Mesothelial cell of epicardium (in vitro differentiated cells): ENCODE measurements at places on chromosomes 16 and 17. TPM values are rescaled to one million over a fixed set of nuclear protein-coding genes. Genes with fewer than 3 reads are reported as not detected.

ZNF423 gene
- 19.0 to 20.3 TPM (median 19.8 TPM) in 3 replicates for total RNA-seq

FOXF1 gene
- 1.9 to 2.6 TPM (median 1.9 TPM) in 3 replicates for total RNA-seq

AOC3 gene
- 1.5 to 2.3 TPM (median 1.9 TPM) in 3 replicates for total RNA-seq

HP gene
- not detected in 3 replicates for total RNA-seq

PRDM7 gene
- total RNA-seq = not detected in 3 replicates

NACA2 gene
- not detected in 3 replicates for total RNA-seq

DNA sequence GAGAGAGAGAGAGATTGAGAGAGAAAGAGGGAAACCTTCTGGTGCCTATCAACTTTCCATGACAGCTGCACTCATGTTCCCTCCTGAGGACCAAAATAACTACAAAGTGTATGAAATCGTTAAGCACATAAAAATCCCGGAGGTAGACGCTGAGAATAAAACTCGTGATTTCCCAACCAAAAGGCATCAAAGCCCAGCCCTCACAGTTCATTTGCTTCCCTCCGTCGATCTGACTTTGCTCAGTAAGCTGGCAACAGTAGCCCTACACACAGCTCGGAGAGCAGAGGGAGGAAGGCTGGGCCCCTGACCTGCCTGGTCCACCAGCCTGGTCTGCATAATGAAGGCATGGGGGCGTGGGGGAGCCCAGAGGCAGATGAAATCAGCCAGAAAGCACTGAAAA, 273.9 kb upstream of the ZFHX3 start:
- H3K36me3 ChIP-seq = no peaks in the 10 kb centered on the region
- no peak overlapping the region for H3K4me3 ChIP-seq
- H3K27me3 ChIP-seq = peaks cover 2% of the 10 kb centered on the region

GRCh38 chr16:11100239-11100750, 155.7 kb downstream of the SOCS1 start:
- H3K27me3 ChIP-seq = peaks cover 2% of the 10 kb centered on the region
- no peaks in the 10 kb centered on the region for H3K36me3 ChIP-seq
- H3K4me1 ChIP-seq = peaks cover 36% of the 10 kb centered on the region
- H3K27ac ChIP-seq = peak overlapping the region; percentile 70
- no peak for DNase-seq

GRCh38 chr16:14372471-14372870, 257.6 kb downstream of the PARN start:
- no peaks in the 10 kb centered on the region for H3K4me1 ChIP-seq
- no peak for DNase-seq
- no peak overlapping the region for H3K27ac ChIP-seq
- H3K36me3 ChIP-seq = no peaks in the 10 kb centered on the region
- H3K27me3 ChIP-seq = peaks cover 11% of the 10 kb centered on the region

DNA sequence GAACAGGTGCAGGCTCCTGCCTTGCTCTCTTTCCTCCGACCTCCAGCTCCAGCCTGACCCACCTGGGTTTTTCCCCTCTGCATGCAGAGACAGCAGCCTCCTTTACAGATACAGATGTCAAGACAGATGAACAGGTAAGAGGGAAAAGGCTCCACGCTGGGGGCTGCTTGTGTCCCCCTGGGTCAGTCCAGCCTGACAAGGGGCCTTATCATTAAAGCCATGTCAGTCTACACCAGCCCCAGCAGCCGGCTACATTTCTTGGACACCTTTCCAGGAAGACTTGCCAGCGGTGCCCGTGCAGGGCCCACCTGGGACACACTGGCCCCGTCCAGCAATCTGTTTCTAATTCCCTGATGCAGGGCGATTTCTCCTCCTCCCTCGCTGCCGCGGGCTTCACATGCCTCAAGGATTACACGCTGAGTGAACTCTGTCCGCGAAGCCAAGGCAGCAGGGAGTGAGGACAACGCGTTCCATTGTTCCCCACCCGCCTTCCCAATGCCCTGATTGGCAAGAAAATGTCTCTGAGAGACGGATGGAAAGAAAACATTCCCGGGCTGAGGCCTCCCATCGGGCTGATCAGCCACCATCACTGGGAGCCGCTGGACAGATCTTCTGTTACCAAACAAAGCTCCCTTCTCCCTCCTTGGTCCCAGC, 184.7 kb downstream of the C16orf95 start:
- no peaks in the 10 kb centered on the region for H3K27me3 ChIP-seq
- H3K36me3 ChIP-seq = peaks cover 4% of the 10 kb centered on the region
- no peak for DNase-seq

GRCh38 chr17:56751145-56751738, 82.5 kb downstream of the C17orf67 start:
- no peaks in the 10 kb centered on the region for H3K36me3 ChIP-seq
- H3K4me1 ChIP-seq = peaks cover 7% of the 10 kb centered on the region
- H3K4me3 ChIP-seq = no peak overlapping the region
- no peak for DNase-seq
- H3K27me3 ChIP-seq = peaks cover 2% of the 10 kb centered on the region

DNA sequence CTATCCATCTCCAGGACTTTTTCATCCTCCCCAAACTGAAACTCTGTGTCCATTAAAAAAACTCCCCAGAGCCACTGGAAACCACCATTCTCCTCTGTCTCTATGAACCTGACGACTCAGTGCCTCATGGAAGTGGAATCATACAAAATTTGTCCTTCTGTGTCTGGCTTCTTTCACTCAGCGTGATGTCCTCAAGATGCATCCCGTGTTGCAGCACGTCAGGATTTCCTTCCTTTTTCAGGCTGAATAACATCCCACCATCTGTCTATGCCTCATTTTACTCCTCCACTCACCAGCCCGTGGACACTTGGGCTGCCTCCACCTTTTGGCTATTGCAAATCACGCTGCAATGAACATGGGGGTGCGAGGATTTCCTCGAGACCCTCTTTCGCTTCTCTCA, 12.6 kb upstream of the ALDH3A1 start:
- no peak overlapping the region for H3K27ac ChIP-seq

- H3K27me3 ChIP-seq = peaks cover 64% of the 10 kb centered on the region
- no peaks in the 10 kb centered on the region for H3K36me3 ChIP-seq
- H3K27ac ChIP-seq = no peak overlapping the region
- DNase-seq = no peak
- peaks cover 13% of the 10 kb centered on the region for H3K4me1 ChIP-seq
- no peak overlapping the region for H3K4me3 ChIP-seq
Observed at GRCh38 chr16:86101897-86102157, 202.9 kb downstream of the IRF8 start.

- no peak overlapping the region for H3K27ac ChIP-seq
- no peaks in the 10 kb centered on the region for H3K27me3 ChIP-seq
- no peak overlapping the region for H3K4me3 ChIP-seq
- H3K4me1 ChIP-seq = peaks cover 9% of the 10 kb centered on the region
- no peak for DNase-seq
Observed at GRCh38 chr17:56502120-56502654, 91.3 kb upstream of the NOG start.

DNA sequence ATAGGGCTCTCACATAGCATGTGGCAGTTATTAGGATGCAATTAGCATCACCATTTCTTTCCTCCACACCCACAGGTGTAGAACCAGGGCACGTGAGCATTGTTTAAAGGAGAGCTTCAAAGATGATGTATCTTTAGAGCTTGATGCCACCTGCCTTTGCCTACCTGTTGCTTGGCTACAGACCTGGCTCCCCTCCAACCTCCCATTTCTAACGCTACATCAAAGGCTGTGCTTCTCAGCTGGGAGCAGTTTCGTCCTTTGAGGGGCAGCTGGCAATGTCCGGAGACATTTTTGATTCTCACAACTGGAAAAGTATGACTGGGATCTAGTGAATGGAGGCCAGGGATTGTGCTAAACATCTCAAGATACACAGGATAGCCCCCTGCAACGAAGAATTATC, 78.5 kb upstream of the CLEC3A start:
- no peak overlapping the region for H3K27ac ChIP-seq
- H3K27me3 ChIP-seq = no peaks in the 10 kb centered on the region
- H3K36me3 ChIP-seq = peaks cover 4% of the 10 kb centered on the region
- no peak overlapping the region for H3K4me3 ChIP-seq

- H3K27ac ChIP-seq = no peak overlapping the region
- H3K36me3 ChIP-seq = peaks cover 4% of the 10 kb centered on the region
- no peak for DNase-seq
- H3K4me3 ChIP-seq = no peak overlapping the region
- peaks cover 6% of the 10 kb centered on the region for H3K27me3 ChIP-seq
Observed at GRCh38 chr16:12422233-12422632, 381.5 kb downstream of the CPPED1 start.

DNA sequence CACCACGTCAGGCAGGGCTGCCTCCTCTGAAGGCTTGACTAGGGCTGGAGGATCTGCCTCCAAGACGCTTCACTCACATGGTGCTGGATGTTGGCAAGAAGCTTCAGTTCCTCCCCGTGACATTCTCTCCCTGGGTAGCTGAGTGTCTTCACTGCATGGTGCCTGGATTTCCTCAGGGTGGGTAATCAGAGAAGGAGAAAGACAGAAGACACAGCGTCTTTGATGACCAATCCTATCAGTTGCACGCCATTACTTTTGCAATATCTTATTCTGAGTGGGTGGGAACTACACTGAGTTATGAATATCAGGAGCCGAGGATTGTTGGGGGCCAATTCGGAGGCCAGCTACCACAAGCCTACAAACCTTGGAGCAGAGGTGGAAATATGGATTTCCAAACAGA, 139.7 kb downstream of the SHISA6 start:
- H3K36me3 ChIP-seq = no peaks in the 10 kb centered on the region
- H3K4me1 ChIP-seq = no peaks in the 10 kb centered on the region
- no peak for DNase-seq
- H3K27me3 ChIP-seq = no peaks in the 10 kb centered on the region
- no peak overlapping the region for H3K27ac ChIP-seq

- DNase-seq = no peak
- peaks cover 38% of the 10 kb centered on the region for H3K4me1 ChIP-seq
- H3K36me3 ChIP-seq = no peaks in the 10 kb centered on the region
- H3K4me3 ChIP-seq = no peak overlapping the region
- H3K27ac ChIP-seq = no peak overlapping the region
- no peaks in the 10 kb centered on the region for H3K27me3 ChIP-seq
Observed at GRCh38 chr16:23141500-23141899, 7.8 kb downstream of the USP31 start.

GRCh38 chr17:1774390-1775176, 12.7 kb downstream of the SERPINF1 start:
- H3K27me3 ChIP-seq = no peaks in the 10 kb centered on the region
- DNase-seq = no peak
- no peak overlapping the region for H3K4me3 ChIP-seq
- H3K27ac ChIP-seq = peak overlapping the region; percentile 19

- peaks cover 15% of the 10 kb centered on the region for H3K4me1 ChIP-seq
- peaks cover 8% of the 10 kb centered on the region for H3K36me3 ChIP-seq
- DNase-seq = no peak
- H3K27me3 ChIP-seq = peaks cover 38% of the 10 kb centered on the region
- no peak overlapping the region for H3K27ac ChIP-seq
- H3K4me3 ChIP-seq = no peak overlapping the region
Observed at GRCh38 chr17:39576187-39576586, 31.5 kb downstream of the NEUROD2 start.

GRCh38 chr17:81400996-81401722, 5.9 kb downstream of the BAHCC1 start:
- no peaks in the 10 kb centered on the region for H3K27me3 ChIP-seq
- peaks cover 71% of the 10 kb centered on the region for H3K4me1 ChIP-seq
- no peak for DNase-seq
- H3K4me3 ChIP-seq = peak overlapping the region; percentile 85
- no peaks in the 10 kb centered on the region for H3K36me3 ChIP-seq
